WTC11 (cell line): ENCODE measurements at places on chromosomes 7 and 10. TPM values are rescaled to one million over a fixed set of nuclear protein-coding genes. Genes with fewer than 3 reads are reported as not detected.

GRCh38 chr7:5425507-5426225 lies 2.0 kb upstream of the TNRC18 start:
- H3K27me3 ChIP-seq = peaks cover 67% of the 10 kb centered on the region
- peaks cover 17% of the 10 kb centered on the region for H3K4me1 ChIP-seq
- peak overlapping the region; percentile 88 for H3K4me3 ChIP-seq
- DNase-seq = peak; percentile 59

AKR1D1 gene
- total RNA-seq = 0.14 to 0.24 TPM (median 0.18 TPM) in 3 replicates

DNA sequence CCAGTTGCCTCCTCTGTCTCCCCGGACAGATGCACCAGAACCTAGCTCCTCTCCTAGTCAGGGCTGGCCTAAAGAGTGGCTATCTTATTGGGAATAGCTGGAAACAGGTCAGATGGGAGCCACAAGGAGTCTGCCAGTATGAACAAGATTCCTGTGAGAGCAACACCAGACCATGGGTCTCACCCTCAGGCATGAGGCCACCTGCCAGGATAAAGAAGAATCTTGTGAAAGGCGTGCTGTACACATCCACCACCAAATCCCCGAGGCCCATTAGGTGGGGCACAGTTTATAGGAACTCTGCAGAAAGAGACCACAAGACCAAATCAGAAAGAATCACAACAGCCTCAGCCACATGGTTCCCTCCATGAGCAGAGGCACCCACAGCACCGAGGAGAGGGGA lies 325.9 kb downstream of the TNS3 start:
- no peak overlapping the region for H3K4me3 ChIP-seq
- H3K27ac ChIP-seq = no peak overlapping the region
- DNase-seq = no peak
- peaks cover 6% of the 10 kb centered on the region; the same call in 1 of the 2 replicates for H3K36me3 ChIP-seq

VPS41 gene
- 50.3 to 59.2 TPM (median 56.2 TPM) in 3 replicates for total RNA-seq

TMEM273 gene
- total RNA-seq = 0.09 to 0.39 TPM (median 0.27 TPM) in 3 replicates

DNA sequence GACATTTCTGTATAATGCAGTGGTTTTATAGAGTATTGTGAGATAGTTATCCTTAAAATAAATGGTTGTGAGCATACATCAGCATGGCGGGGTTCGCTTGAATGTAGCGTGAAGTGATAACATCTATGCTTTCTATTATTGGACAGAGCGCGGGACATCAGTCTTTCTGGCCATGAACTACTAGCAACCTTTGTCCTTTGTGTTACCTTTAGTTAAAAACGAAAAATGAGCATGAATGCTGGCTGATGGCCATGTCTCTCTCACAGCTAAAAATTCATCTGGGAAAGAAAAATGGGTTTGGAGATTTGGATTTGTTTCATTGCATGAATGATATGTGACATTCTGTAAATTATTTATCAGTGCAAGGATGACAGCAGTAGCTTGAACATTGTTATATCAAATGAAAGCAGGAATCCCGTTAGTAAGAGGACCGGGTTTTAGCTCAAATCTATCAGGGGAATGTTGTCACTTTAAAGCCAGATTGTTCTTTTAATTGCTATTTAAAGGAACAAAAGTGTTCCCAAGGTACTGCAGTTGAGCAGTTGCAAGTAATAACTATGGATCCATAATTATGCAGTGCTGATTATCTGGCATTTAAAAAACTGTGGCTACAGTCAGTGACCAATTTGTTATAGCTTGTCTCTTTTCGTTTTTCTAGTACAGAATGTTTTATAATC lies 131.0 kb downstream of the KAT6B start:
- no peak for DNase-seq
- H3K27me3 ChIP-seq = no peaks in the 10 kb centered on the region
- H3K27ac ChIP-seq = no peak overlapping the region; the same call in 1 of the 2 replicates
- peaks cover 7% of the 10 kb centered on the region for H3K4me1 ChIP-seq

FAM25A gene
- total RNA-seq = not detected in 3 replicates

GRCh38 chr7:147586110-147586509 lies 1004.5 kb upstream of the C7orf33 start:
- peaks cover 50% of the 10 kb centered on the region for H3K4me1 ChIP-seq
- no peaks in the 10 kb centered on the region for H3K27me3 ChIP-seq
- H3K27ac ChIP-seq = peak overlapping the region; percentile 93
- H3K4me3 ChIP-seq = no peak overlapping the region; the same call in 1 of the 2 replicates

GRCh38 chr10:24027107-24027506 lies 181.8 kb upstream of the KIAA1217 start:
- no peaks in the 10 kb centered on the region for H3K36me3 ChIP-seq
- 0 out of 2 replicates have a peak, but pooled peaks cover 3% of the 10 kb centered on the region for H3K4me1 ChIP-seq
- no peak for DNase-seq
- H3K27me3 ChIP-seq = no peaks in the 10 kb centered on the region
- no peak overlapping the region for H3K27ac ChIP-seq

GRCh38 chr7:81604075-81604807 lies 165.6 kb downstream of the HGF start:
- H3K27ac ChIP-seq = no peak overlapping the region
- no peak overlapping the region for H3K4me3 ChIP-seq
- H3K36me3 ChIP-seq = no peaks in the 10 kb centered on the region

DNA sequence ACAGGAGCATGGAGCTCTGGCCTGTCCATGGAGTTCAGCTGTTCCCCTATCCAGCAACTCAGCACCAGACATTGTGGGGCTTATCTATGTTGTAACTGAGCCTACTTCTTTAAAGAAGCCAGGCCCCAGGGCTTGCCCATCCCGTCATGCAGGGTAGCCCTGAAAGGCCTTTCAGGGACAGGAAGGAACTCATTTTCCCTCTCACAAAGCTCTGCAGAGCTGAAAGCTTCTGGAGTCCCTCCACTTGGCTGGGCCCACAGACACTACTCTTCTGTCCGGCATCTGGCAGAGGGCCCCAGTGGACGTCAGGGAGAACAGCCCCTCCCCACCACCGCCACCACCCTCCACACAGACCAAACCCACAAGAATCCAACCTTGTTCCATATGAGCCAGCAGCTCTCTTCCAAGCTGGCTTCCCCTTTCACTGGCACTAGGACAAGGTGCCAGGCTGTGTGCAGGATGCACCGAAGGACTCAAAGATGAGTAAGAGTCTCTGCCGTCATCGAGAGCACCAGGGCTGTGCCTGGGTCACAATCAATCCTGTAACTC lies 33.1 kb downstream of the DENND2A start:
- no peak for DNase-seq
- H3K27me3 ChIP-seq = no peaks in the 10 kb centered on the region; the same call in 1 of the 2 replicates
- no peak overlapping the region for H3K27ac ChIP-seq
- H3K4me3 ChIP-seq = no peak overlapping the region
- H3K4me1 ChIP-seq = peaks cover 10% of the 10 kb centered on the region

COBL gene
- total RNA-seq = 36.5 to 49.8 TPM (median 48.1 TPM) in 3 replicates

GRCh38 chr10:87759551-87759950 lies 58.5 kb downstream of the ATAD1 start:
- H3K36me3 ChIP-seq = peaks cover 16% of the 10 kb centered on the region
- H3K4me1 ChIP-seq = peaks cover 5% of the 10 kb centered on the region
- no peak for DNase-seq
- H3K27me3 ChIP-seq = no peaks in the 10 kb centered on the region

NPTX2 gene
- 10.9 to 17.0 TPM (median 15.9 TPM) in 3 replicates for total RNA-seq

DNA sequence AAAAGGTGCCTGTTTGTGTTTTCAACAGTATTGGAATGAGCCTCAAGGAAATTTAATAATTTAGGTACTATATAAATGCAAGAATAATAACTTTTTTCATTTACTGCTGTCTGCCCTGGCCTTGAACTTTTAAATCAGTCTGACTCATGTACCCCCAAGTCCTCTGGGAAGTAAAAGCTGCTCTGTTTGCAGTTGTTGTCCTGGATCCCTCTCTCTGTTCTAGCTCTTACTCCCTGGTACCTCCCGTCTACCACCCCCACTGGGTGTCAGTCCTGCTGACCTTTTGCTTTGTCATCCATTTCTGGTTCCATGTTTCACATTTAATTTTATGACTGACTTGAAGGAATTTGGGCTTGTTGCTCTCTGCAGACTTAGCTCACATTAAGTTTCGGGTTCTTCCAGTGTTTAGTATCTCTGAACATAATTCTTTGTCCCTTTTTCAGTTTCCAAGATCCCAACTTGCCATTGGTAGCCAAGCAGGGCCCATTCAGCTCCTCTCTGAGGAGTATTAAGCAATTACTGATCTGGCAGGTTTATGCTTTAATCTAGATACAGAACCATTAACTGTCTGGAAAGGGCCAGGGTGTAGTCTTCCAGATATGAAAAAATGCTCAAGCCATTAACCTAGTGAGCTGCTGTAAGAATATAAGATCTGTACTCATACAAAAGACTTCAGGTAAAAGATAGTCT lies 208.7 kb upstream of the FAM3C start:
- H3K4me3 ChIP-seq = no peak overlapping the region
- H3K4me1 ChIP-seq = peaks cover 22% of the 10 kb centered on the region
- no peak for DNase-seq
- no peak overlapping the region for H3K27ac ChIP-seq

DNA sequence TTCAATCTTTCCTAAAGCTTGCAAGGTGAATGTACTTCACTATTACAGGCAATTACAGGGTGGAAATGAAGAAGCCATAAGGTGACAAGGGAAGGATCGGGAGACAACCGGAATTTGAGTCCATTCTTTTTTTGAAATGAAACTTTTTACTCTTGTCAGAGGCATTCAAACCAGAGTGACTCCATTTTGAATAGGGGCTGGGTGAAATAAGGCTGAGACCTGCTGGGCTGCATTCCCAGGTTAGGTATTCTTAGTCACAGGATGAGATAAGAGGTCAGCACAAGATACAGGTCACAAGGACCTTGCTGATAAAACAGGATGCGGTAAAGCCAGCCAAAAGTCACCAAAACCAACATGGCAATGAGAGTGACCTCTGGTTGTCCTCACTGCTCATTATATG lies 363.3 kb downstream of the TYW1 start:
- no peak overlapping the region for H3K4me3 ChIP-seq
- H3K27ac ChIP-seq = no peak overlapping the region
- DNase-seq = no peak
- H3K27me3 ChIP-seq = peaks cover 12% of the 10 kb centered on the region
- H3K36me3 ChIP-seq = peaks cover 21% of the 10 kb centered on the region

GRCh38 chr7:122546496-122546895 lies 152.4 kb downstream of the RNF133 start:
- no peak for DNase-seq
- no peaks in the 10 kb centered on the region for H3K27me3 ChIP-seq
- peaks cover 8% of the 10 kb centered on the region for H3K4me1 ChIP-seq
- H3K27ac ChIP-seq = no peak overlapping the region
- no peaks in the 10 kb centered on the region for H3K36me3 ChIP-seq
- H3K4me3 ChIP-seq = no peak overlapping the region

ADARB2 gene
- total RNA-seq = 3.3 to 4.9 TPM (median 3.7 TPM) in 3 replicates

GRCh38 chr7:151645311-151645710 lies 125.6 kb upstream of the RHEB start:
- H3K4me1 ChIP-seq = peaks cover 4% of the 10 kb centered on the region; the same call in 1 of the 2 replicates
- no peak overlapping the region for H3K27ac ChIP-seq
- no peaks in the 10 kb centered on the region for H3K27me3 ChIP-seq
- DNase-seq = no peak
- H3K36me3 ChIP-seq = peaks cover 10% of the 10 kb centered on the region
- no peak overlapping the region for H3K4me3 ChIP-seq

DNA sequence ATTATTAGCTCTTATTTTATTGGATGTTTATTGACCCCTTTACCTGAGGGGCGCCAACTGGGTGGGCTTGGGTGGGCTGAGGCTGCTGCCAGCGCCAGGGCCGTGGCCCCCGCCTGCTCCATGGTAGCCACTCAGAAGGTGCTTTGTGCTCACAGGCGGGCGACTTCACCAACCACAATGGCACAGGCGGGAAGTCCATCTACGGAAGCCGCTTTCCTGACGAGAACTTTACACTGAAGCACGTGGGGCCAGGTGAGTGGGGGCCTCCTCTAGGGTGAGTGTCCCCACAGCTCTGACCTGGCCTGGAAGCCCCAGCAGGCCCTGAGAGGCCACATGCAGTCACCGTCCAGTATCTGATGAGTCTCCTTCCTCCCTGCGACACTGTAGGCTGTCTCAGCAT lies 4.1 kb downstream of the PPIF start:
- DNase-seq = no peak
- no peak overlapping the region for H3K4me3 ChIP-seq
- H3K4me1 ChIP-seq = peaks cover 5% of the 10 kb centered on the region
- peaks cover 60% of the 10 kb centered on the region for H3K36me3 ChIP-seq

CTTNBP2 gene
- total RNA-seq = 19.1 to 22.1 TPM (median 20.5 TPM) in 3 replicates

GRCh38 chr7:149849174-149849573 lies 11.0 kb downstream of the ZNF862 start:
- H3K4me1 ChIP-seq = peaks cover 7% of the 10 kb centered on the region
- H3K4me3 ChIP-seq = no peak overlapping the region
- DNase-seq = no peak
- no peak overlapping the region for H3K27ac ChIP-seq

TMEM26 gene
- 1.4 to 1.6 TPM (median 1.6 TPM) in 3 replicates for total RNA-seq

GRCh38 chr7:55575733-55576132 lies 3.4 kb upstream of the VOPP1 start:
- H3K4me3 ChIP-seq = no peak overlapping the region
- peaks cover 34% of the 10 kb centered on the region for H3K27me3 ChIP-seq
- H3K36me3 ChIP-seq = no peaks in the 10 kb centered on the region
- H3K27ac ChIP-seq = no peak overlapping the region
- DNase-seq = no peak

- no peaks in the 10 kb centered on the region for H3K4me1 ChIP-seq
- H3K4me3 ChIP-seq = no peak overlapping the region
- DNase-seq = no peak
- no peaks in the 10 kb centered on the region for H3K36me3 ChIP-seq
Measured at GRCh38 chr7:20399521-20399920, 68.8 kb downstream of the ITGB8 start.

DNA sequence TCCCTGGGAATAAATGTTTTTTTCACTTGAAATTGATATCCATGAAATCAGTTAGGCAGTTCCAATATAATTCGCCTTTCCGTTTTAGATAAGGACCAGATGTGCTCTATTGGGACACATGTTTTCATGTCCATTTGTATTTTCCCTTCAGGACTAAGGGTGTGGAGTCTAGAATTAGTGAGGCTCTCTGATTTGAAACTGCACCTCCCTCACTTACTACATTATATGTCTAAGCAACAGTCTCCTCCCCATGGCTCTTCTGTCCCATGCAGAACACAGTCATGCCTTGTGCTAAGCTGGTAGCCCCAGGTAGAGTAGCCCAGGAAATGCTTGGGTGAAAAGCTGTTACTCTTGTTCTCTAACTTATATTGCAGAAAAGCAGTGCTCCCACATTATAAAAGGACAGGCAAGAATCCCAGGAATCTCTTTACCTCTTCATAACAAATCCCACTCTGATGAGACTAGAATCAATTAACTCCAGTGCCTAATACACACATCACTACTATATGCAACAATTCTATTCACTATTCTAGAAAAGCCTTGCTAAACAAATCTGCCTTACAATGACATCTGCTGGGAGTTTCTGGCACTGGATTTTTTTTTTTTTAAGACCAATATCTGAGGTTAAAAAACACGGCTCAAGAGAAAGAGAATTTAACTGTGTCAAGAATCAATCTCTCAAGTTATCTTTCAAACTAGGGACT lies 293.9 kb downstream of the SNX13 start:
- H3K4me3 ChIP-seq = no peak overlapping the region
- DNase-seq = no peak
- no peaks in the 10 kb centered on the region for H3K27me3 ChIP-seq
- peak overlapping the region; percentile 66; the same call in 1 of the 2 replicates for H3K27ac ChIP-seq
- H3K4me1 ChIP-seq = peaks cover 14% of the 10 kb centered on the region

ZNF425 gene
- total RNA-seq = 3.8 to 5.8 TPM (median 4.9 TPM) in 3 replicates

AMPH gene
- 8.9 to 10.0 TPM (median 9.0 TPM) in 3 replicates for total RNA-seq

- no peak overlapping the region for H3K27ac ChIP-seq
- H3K4me3 ChIP-seq = no peak overlapping the region
- H3K27me3 ChIP-seq = peaks cover 35% of the 10 kb centered on the region
- H3K36me3 ChIP-seq = no peaks in the 10 kb centered on the region
Measured at GRCh38 chr7:64893401-64893800, 9.7 kb upstream of the ZNF273 start.
